ENCODE measurements at places on chromosomes 3 and 15.

DNA sequence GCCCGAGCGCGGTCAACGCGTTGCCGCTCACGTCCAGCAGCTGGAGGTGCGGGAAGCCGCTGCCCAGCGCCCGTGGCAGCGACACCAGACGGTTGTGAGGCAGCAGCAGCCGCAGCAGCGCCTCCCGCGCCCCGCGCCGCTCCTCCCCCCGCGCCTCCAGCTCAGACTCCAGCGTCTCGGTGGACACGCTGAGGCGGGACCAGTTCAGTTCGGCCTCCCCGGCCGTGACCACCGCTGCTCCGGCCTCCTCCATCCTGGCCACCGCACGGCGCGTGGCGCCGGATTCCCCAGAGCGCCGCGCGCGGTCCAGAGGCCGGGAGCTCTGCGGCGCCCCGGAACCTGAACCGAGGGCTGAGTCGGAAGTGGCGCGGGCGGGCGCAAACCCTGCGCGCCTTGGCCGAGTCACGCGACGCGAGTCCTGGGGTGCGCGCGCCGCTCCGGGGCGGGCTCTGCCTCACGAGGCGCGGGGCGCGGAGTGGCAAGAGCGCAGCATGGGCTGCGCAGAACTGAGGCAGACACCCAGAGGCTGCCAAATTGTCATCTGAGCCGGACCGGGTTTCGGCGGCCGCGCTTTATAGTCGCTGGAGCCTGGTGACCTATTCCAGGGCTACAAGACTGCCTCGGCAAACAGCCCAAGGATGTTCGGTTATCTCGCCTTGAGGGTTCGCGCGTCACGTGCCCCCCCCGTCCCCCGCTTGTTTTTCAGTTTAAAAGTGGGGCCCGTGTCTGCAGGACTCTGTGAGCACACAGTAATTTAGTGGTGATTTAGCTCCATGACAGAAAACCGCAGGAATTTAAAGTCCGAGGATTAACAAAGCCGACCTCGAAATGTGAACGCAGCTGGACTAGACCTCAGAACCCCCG, at the start of gene LRRC58:
Gene LRRC58 (minus strand): TSS at position 364 of the 864 bp plus-strand sequence. CDS start 111 bp downstream, at position 253.
- DNase-seq = peak; percentile 95

DNA sequence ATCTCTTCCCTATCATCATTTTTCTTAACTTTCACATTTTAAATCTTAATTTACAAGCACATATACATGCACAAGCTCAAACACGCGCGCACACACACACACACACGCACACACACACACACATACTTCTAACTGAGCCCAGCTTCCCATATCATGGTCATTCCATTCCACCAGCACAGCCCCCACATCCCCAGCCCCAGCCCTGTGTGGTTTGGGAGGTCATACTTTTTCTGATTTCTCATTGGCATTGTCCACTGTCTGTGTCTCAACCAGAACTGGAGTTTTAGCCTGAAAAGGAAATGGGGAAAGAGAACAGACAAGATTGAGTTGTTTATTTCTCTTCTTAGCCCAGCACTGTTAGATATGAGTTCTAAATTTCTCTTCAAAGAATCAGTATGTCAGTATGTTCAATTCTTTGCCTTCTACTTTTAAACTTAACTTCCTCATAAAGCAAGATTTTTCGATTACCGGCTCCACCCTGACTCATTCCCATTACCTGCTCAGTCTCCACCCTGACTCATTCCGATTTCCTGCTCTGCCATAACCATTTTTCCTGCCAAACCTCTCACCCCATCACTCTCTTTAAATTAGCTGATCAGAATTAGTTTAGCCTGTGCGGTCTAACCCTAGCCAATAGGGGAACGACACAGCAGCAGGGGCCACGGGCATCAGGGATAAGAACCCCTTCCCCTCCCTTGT, 6.4 kb downstream of the IQCF1 start:
- DNase-seq = no peak

- no peak for DNase-seq
Observed at GRCh38 chr3:166191411-166191810, 354.2 kb upstream of the BCHE start.

GRCh38 chr3:123993818-123994217, 1.9 kb upstream of the ROPN1 start:
- no peak for DNase-seq

All from NCI-H524 (cell line).